ENCODE measurements at places on chromosomes 13 and 19.

DNA sequence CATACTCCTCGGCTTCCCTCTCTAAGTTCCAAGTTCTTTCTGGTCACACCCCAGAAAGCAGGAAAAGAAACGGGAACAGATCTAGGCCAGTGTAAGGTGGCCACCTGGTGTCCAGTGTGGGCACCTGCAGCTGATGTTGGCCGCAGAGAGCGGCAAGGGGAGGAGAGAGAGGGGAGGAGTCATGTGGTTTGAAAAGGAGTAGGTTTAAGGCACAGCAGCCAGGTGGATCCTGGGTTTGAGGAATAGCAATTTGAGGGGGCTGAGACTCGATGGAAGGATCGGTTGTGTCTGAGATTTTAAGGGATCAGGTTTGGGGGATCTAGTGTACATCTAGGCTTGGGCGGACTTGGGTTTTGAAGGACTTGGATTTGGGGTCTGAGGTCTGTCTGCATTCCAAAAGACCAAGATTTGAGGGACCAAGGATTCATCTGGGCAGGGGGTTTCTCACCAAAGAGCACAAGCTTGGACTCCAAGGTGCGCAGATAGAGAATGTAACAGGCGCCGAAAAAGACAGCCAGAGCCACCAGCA is 1.2 kb downstream of the RABAC1 start:
- peak; percentile 88 for DNase-seq

GRCh38 chr19:30222428-30222873 is 149.7 kb upstream of the ZNF536 start:
- peak; percentile 79 for DNase-seq

DNA sequence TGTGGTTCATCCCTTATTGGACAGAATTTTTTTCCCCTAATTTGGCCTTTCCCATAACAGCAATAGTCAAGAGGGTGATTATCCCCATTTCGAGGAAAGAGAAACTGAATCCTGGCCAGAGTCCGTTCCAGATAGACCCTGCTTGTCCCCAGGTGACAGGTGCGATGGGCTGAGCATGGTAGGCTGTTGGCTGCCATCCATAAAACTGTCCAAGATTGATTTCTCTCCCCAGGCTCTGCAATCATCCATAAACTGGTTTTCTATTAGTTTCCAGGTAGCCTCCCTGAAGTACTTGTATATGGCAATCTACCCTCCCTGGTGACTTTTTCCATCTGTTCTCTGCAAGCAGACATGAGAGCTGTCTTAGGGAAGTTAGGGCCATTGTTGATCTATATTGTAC is 25.4 kb downstream of the SERP2 start:
- no peak for DNase-seq

- DNase-seq = peak; percentile 76
Observed at GRCh38 chr13:22278336-22278929, 607.6 kb downstream of the FGF9 start.

GRCh38 chr13:100892981-100893380 is 218.4 kb upstream of the TMTC4 start:
- no peak for DNase-seq

GRCh38 chr13:44693156-44693764 is 117.1 kb upstream of the TSC22D1 start:
- no peak for DNase-seq

- DNase-seq = no peak
Observed at GRCh38 chr13:46022481-46022880, 30.1 kb downstream of the ZC3H13 start.

- no peak for DNase-seq
Observed at GRCh38 chr13:110771194-110771593, 57.7 kb downstream of the ING1 start.

- no peak for DNase-seq
Observed at GRCh38 chr19:8663920-8664670, 33.7 kb downstream of the NFILZ start.

DNA sequence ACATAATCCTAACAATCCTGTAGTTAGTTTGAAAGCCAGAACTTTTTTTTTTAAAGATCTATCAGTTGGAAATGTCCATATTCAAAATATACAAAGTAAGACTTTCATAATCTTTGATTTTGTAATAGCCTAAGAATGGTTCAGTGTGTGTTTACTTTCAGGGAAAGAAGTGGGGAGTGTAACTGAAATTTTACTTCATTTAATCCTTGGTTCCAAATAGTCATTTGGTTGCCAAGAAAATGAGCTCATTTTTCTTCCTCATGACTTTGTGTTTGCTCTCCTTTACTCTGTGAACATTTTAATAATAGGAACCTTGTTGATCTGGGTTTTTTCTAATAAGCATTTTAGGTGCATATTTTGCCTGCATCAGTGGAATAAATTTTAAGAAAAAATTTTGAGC is 278.8 kb downstream of the SLITRK6 start:
- DNase-seq = no peak

- DNase-seq = peak; percentile 20
Observed at GRCh38 chr13:105914291-105915036, 621.0 kb downstream of the EFNB2 start.
